ENCODE measurements at places on chromosomes 1 and 21.

- no peak for DNase-seq
Observed at GRCh38 chr1:117436513-117436912, 69.3 kb downstream of the MAN1A2 start.

GRCh38 chr1:151008244-151009205, at the start of gene PRUNE1:
Gene PRUNE1 (plus strand): TSS chr1:151008449. CDS start chr1:151008633, 184 bp downstream.
- peak; percentile 93 for DNase-seq

- no peak for DNase-seq
Observed at GRCh38 chr1:226943156-226943555, 3.1 kb downstream of the COQ8A start.

GRCh38 chr21:15050568-15051377, 14.0 kb downstream of the NRIP1 start:
- no peak for DNase-seq

DNA sequence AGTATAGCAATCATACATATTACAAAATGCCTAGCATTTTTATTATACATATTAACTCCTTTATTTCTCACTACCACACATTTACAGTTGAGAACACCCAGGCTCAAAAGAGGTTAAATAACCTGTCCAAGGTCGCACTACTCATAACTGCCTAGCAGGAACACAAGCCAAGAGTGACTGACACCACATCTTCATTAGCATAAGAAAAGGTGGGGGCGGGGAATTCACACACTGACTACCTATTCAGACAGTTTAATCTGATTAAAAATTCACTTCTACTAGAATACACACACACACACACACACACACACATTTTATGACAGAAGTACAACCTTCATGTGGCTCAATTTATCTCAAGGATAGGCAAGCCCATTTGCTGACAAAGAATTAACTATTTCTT, 77.8 kb upstream of the CACHD1 start:
- no peak for DNase-seq

GRCh38 chr1:59638231-59638711, 176.5 kb upstream of the HOOK1 start:
- no peak for DNase-seq

DNA sequence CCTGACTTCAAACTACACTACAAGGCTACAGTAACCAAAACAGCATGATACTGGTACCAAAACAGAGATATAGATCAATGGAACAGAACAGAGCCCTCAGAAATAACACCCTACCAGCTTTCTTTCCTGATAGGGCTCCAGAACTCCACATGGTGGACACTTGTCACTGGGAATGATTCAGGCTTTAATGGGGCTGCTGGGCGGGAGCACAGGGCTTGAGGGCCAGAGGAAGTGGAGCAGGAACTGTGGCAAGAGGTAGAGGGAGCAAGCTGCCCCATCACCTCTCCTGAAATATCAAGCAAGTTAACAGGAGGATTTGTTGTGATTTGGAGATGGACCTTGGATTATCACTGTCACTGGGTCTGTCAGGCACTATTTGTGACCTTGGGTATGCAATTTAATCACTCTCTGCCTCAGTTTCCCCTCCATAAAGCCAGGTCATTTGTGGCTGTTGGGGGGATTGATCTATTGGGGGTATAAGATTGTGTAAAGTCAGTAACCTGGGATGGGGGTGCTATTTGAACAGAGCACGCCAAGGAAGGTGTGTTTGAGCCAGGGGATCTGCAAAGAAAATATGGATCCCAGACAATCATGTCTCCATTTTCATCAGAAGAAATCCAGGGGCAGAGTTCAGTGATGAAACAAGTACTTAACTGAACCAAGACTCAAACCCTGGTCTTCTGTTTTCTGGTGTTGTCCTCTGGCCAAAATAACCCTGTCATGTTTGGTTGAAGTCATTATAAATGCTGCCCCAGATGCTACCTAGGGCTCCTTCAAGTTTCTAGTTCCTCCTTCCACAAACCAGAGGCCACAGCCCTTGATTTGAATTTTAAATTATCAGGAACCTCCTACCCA, 25.2 kb downstream of the ETS2 start:
- DNase-seq, result no peak

- DNase-seq, result no peak
Observed at GRCh38 chr1:223622132-223622842, 43.2 kb downstream of the CAPN8 start.

DNA sequence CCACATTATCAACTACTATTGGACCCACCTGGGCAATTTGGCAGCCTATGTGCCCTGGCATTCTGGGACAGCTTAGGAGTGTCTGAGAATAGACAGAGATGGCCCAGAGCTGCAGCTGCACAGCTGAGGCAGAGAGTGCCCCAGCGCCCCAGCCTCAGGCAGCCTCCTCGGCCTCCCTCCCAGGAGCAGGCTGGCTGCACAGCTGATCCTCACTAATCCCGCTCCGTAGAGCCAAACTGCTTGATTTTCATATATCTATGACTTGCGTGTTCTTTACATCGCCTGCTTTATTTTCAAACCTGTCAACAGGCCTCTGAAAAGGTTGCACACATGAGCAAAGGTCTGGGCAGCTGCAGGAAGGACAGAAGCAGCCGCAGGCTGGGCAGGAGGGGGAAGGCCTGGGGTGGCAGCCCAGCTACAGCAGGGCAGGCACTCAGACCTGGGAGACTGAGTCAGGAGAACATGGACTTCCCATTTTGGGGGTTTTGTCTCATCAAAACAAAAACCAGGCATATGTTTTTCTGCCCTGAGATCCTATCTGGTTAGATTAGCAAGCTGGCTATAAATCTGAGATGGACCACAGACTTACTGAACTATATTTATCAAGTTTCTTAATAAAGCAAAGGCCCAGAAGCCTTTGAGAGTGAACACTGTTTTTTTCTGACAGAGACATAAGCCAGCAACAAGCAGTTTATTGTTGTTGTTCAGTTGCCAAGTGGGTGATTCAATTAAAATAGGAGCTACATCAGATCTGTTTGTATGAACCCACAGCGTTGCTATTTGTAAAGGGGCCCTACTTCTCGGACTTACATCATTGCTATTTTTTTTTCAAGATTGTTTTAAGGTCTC, 301.8 kb upstream of the DUSP10 start:
- DNase-seq, result no peak

- no peak for DNase-seq
Observed at GRCh38 chr21:46182548-46183336, 1.5 kb downstream of the SPATC1L start.

GRCh38 chr1:115592264-115592663, 49.5 kb upstream of the VANGL1 start:
- DNase-seq, result no peak

GRCh38 chr1:8012955-8013354, 13.2 kb downstream of the ERRFI1 start:
- DNase-seq, result no peak

DNA sequence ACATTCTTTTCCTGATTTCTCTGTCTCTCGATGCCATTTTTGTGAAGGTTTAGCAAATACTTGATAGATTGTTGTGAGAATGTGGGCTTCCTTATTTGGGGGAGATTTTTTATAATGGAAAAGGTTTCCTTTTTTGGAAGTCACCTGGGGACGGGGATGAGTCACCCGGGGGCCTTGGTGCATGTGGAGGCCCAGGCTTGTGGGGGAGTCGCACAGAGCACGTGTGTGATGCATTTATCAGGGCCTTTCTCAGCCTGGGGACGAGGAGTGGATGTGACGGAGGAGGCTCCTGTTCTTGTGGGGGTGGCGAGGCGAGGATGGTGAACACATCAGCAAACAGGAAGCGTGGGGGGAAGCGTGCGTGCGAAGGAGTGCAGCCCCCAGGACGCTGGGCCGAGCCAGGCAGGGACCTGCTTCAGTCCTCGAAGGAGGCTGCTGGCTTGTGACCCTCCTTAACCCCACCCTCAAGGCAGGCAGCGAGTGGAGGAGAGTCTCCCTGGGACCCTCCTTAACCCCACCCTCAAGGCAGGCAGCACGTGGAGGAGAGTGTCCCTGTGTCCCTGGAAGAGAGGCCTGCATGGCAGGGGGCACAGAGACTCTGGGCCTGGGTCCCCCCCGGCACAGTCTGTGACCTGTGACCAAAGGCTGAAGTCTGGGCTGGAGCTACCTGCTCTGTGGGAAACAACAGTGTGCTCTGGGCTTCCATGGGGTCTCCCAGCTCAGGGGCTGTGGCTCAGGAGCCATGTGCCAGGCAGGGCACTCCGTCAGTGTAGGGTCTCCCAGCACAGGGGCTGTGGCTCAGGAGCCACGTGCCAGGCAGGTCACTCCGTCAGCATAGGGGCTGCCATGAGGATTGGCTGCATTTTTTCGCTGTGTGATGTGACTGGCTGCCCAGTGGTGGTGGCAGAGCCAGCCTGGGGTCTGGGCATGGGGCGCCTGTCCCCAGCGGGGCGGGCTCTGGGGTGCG, 57.2 kb downstream of the AGPAT3 start:
- peak; percentile 71 for DNase-seq

DNA sequence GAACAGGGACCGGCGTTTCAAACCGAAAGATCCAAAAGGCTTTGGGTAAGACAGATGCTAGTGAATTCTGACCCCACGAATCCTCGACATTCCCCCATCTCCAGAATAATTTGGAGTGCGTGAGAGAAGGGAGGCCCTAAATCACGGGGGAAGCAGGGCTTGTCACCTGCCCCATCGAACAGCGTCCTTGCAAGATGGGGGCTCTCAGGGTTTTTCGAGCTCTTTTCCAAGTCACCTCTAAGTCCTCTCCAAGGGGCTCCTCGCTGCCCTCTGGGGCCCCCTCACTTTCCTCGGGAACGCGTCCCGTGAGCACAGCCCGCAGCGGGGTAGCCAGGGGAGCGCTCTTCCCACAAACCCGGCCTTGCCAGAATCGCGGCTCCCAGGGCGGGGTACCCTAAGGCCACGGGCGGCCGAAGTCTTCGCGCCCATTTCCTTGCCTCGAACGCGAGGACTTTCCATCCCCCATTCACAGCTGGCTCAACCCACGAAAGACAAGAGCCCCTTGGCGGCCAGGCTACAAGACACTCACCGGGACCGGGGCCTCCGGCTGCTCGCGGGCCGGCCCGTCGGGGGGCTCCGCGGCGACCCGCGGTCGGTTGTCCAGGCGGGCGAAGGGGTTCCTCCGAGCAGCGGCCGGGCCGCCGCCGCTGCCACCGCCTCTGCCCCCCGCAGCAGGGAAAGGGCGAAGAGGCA, 546 bp downstream of the DONSON start:
- peak; percentile 14 for DNase-seq

- DNase-seq, result no peak
Observed at GRCh38 chr1:92324784-92325183, 25.9 kb downstream of the RPAP2 start.

DNA sequence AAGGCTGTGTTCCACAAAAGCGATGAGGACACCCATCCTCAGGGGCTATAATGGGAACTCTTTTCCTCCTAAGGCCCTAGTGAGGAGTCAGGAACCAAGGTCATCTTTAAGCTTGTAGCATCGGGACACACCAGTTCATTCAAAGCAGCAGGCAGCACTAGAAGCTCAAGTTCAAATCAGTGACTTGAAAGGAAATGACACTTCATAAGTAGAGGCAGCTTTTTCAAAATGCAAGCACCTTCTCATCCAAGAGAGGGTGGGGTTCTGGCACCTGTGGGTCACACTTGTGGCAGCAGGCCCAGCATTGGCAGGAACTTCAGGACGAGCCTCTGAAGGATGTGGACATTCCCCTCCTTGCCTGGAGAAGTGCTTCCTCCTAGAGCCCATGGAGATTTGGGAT, 496.3 kb downstream of the KIF26B start:
- DNase-seq, result no peak

DNA sequence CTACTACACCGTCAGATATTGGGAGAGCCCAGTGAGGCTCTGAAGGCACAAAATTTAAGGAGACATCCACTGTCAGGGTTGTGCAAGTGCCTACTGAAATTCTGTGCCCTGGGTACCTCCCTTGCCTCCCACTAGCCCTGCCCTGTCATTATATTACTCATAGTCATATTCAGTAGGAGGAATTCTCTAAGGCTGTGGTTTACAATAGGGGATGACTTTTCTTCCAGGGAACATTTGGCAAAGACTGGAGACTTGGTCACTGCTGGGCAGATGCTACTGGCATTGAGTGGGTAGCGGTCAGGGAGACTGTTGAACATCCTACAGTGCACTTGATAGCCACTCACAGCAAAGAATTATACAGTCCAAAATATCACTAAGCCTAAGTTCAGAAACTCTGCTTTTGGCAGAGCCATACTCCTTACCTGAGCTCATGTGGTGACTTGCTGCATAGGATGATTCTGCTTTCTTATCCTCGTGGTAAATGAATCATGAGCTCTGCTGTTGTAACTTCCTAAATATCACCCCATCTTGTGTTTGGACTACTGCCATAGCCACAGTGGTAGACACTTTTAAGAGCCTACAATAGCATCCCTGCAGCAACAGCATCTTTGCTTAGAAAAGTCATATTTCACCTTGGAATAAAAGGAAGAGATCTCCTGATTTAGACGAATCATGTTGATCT, 563.4 kb upstream of the PLXNA2 start:
- DNase-seq, result no peak

DNA sequence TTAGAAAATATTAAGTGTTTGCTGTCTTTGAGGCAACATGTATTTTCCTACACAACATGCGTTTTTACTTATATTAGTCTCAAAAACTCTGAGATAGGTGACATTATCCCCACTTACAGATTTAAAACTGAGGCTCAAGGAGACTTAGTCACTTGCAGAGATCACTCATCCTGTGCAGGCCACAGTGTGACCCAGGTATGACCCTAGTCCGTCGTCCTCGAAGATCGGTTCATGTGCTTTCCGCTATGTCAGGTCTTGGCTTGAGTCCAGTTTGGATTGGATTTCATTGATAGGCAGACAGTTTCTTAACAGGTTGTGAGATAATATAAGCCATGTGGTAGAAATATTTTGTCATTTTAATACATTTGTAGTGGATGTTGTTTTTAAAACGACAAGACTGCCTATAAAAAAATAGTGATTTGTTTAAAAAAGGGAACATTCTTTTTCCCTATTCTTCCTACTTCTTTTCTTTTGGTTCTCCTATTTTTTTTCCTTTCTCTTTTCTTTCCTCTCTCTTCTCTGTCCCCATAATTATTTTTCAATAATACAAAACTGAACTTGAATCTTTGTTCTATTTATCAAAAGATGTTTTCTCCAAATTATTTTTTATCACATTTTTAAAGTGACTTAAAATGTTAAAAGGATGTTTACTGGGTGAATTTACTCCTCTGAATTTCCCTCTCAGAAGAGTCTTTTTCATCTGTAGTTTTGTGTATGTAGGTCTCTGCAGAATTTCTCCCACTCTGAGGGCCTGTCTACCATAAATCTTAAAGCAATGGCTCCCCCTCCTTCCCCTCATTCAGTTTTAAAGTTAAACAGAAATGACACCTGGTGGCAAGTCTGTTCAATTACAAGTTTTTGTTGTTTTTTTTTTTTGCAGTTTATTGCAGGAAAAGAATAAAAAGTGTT, 81.8 kb downstream of the PHTF1 start:
- DNase-seq, result no peak

GRCh38 chr1:6465461-6466005, 440 bp downstream of the TNFRSF25 start:
- DNase-seq, result no peak
